ENCODE measurements at places on chromosomes 13 and 19. TPM values are rescaled to one million over a fixed set of nuclear protein-coding genes. Genes with fewer than 3 reads are reported as not detected.
A peak's percentile ranks its signal among the peaks of the same experiment; 100 is the strongest.

The FAAP24 gene
- 1.2 TPM for total RNA-seq

The DMRTC2 gene
- not detected for total RNA-seq

The LGI4 gene
- 8.4 TPM for total RNA-seq

The IGFL4 gene
- total RNA-seq: not detected

The CDX2 gene
- not detected for total RNA-seq

The LILRB5 gene
- total RNA-seq: 6.3 TPM

The ZNF345 gene
- total RNA-seq: 6.0 TPM

The CACNG6 gene
- total RNA-seq: not detected

The PSG1 gene
- not detected for total RNA-seq

The FSD1 gene
- total RNA-seq: not detected

The ADPRHL1 gene
- total RNA-seq: 0.56 TPM

The RNF225 gene
- total RNA-seq: not detected

The SBSN gene
- not detected for total RNA-seq

DNA sequence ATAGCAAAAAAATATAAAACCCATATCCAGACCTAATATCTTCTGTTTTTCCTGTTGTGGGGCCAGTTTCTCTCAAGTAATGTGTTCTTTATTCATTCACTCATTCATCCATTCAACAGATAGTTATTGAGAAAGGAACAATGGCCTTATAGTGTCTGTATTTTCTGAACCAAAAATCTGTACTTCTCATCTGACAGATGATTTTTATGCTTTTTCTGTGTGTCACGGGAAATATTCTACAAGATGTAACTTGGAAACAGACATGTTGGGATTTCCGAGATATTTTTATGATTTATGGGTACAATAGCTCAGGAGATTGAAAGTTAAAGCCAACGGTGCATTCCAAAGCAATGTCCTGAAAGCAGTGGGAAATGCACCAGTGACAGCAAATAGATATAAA is 5.7 kb downstream of the ACOD1 start:
- H3K36me3 ChIP-seq: no peaks in the 10 kb centered on the region
- H3K27me3 ChIP-seq: no peaks in the 10 kb centered on the region
- H3K27ac ChIP-seq: no peak overlapping the region
- no peak overlapping the region for H3K4me3 ChIP-seq
- no peak for DNase-seq

DNA sequence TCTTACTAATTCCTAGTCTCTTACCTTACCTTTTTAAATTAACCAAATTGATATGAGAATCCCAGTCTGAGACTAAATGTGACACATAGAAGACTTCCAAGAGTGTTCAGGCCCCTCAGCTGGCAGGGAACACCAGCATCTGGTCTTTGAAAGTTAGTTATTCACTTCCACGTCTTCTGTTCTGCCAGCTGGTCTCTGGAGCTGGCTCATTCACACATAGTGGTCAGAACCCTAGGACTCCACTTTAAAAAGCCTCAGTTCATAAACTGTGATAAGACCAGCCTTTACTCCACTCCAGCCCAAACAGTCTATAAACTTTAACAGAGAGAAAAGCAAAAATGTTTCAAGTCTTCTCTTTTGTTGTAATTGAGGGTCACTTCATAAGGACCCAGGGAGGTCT is 263.0 kb downstream of the DCT start:
- no peak overlapping the region for H3K27ac ChIP-seq
- H3K4me1 ChIP-seq: no peaks in the 10 kb centered on the region
- no peaks in the 10 kb centered on the region for H3K27me3 ChIP-seq
- H3K4me3 ChIP-seq: no peak overlapping the region
- no peaks in the 10 kb centered on the region for H3K36me3 ChIP-seq

DNA sequence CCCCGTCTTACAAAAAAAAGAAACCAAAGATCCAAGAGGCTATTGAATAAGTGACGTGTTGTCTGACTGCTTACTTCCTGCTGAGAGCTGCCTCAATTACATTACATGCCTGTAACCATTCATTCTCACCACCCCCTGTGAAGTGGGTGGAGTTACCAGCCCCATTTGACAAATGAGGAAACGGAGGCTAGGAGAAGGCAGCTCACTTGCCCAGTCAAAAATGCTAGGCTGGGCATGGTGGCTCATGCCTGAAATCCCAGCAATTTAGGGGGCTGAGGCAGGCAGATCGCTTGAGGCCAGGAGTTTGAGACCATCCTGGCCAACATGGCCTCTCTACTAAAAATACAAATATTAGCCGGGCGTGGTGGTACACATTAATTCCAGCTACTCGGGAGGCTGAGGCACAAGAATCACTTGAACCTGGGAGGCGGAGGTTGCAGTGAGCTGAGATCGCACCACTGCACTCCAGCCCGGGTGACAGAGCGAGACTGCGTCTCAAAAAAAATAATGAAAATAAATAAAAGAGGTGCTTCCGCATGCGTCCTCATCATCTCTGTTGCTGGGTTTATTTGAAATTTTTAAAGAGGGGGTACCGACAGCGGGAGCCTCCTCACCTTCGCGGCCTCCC is 499 bp downstream of the LSM7 start:
- peaks cover 40% of the 10 kb centered on the region for H3K4me1 ChIP-seq
- no peak overlapping the region for H3K27ac ChIP-seq
- peak; percentile 10 for DNase-seq
- H3K36me3 ChIP-seq: peaks cover 8% of the 10 kb centered on the region

DNA sequence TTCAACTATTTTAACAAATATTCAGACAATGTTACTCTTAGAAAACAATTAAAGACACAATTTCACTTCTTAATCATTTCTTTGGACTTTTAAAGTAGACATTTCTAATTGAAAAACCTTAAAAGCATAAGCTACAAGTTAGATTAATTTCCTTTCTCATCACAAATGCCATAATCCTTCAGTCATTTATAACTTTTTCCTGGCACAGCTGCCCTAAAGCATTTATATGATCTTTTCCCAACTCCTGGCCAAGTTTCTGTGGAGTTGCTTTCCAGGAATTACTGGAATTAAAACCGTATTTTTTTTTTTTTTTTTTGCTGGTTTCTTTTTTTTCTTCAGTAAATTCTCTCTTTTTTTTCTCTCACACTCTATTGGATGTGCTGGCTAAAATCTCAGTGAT is 615.9 kb downstream of the TBC1D4 start:
- no peaks in the 10 kb centered on the region for H3K27me3 ChIP-seq
- no peak for DNase-seq
- H3K27ac ChIP-seq: no peak overlapping the region
- H3K36me3 ChIP-seq: no peaks in the 10 kb centered on the region
- H3K4me3 ChIP-seq: no peak overlapping the region

- H3K27me3 ChIP-seq: no peaks in the 10 kb centered on the region
- no peaks in the 10 kb centered on the region for H3K36me3 ChIP-seq
- H3K4me3 ChIP-seq: no peak overlapping the region
- no peak for DNase-seq
- H3K4me1 ChIP-seq: no peaks in the 10 kb centered on the region
Observed at GRCh38 chr13:97535614-97536013, 101.6 kb downstream of the RAP2A start.

- H3K27ac ChIP-seq: no peak overlapping the region
- H3K4me1 ChIP-seq: no peaks in the 10 kb centered on the region
- H3K36me3 ChIP-seq: no peaks in the 10 kb centered on the region
- no peaks in the 10 kb centered on the region for H3K27me3 ChIP-seq
Observed at GRCh38 chr19:35445826-35446593, 2.0 kb upstream of the FFAR2 start.

GRCh38 chr19:10105509-10106099 is 558 bp upstream of the PPAN start:
- H3K27ac ChIP-seq: no peak overlapping the region
- peaks cover 31% of the 10 kb centered on the region for H3K36me3 ChIP-seq
- no peak overlapping the region for H3K4me3 ChIP-seq
- H3K4me1 ChIP-seq: peaks cover 14% of the 10 kb centered on the region
- no peaks in the 10 kb centered on the region for H3K27me3 ChIP-seq

DNA sequence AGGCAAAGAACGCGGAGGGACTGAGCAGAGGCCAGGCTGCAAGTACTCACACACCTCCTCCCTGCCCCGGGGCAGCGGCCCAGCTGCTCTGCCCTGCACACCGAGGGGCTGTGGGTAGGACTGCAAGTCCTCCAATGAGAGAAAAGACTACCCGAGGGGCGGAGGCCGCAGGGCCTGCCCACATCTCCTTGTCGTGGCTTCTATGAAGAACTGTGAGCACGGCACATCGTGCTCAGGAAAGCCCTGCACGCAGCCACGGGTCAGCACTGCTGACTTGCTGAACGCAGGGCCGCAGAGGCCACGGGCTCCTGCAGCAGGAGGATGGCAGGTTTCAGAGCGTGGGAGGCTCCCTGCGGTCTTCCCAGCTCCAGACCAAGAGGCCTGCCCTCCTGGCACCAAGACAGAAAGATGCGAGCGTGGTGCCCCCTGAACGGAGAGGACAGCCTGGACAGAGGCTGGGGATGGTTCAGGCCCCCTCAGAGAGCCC is 37.4 kb downstream of the CEBPG start:
- no peak overlapping the region for H3K27ac ChIP-seq
- H3K27me3 ChIP-seq: no peaks in the 10 kb centered on the region
- no peak overlapping the region for H3K4me3 ChIP-seq
- H3K4me1 ChIP-seq: no peaks in the 10 kb centered on the region
- no peak for DNase-seq
- no peaks in the 10 kb centered on the region for H3K36me3 ChIP-seq

- no peaks in the 10 kb centered on the region for H3K27me3 ChIP-seq
- H3K4me1 ChIP-seq: no peaks in the 10 kb centered on the region
- peak; percentile 4 for DNase-seq
Observed at GRCh38 chr13:94825507-94825906, 113.2 kb upstream of the SOX21 start.

- H3K27me3 ChIP-seq: no peaks in the 10 kb centered on the region
- no peak overlapping the region for H3K4me3 ChIP-seq
- H3K36me3 ChIP-seq: no peaks in the 10 kb centered on the region
- no peak overlapping the region for H3K27ac ChIP-seq
- no peak for DNase-seq
Observed at GRCh38 chr13:82436099-82436585, 1446.1 kb downstream of the SLITRK1 start.

- no peaks in the 10 kb centered on the region for H3K27me3 ChIP-seq
- no peak overlapping the region for H3K27ac ChIP-seq
- DNase-seq: no peak
- no peak overlapping the region for H3K4me3 ChIP-seq
- peaks cover 6% of the 10 kb centered on the region for H3K4me1 ChIP-seq
Observed at GRCh38 chr19:51598159-51598915, 27.3 kb downstream of the ZNF175 start.

- H3K27me3 ChIP-seq: no peaks in the 10 kb centered on the region
- no peaks in the 10 kb centered on the region for H3K36me3 ChIP-seq
- no peak for DNase-seq
- H3K4me1 ChIP-seq: no peaks in the 10 kb centered on the region
Observed at GRCh38 chr13:53198736-53199135, 170.1 kb downstream of the OLFM4 start.

GRCh38 chr13:32150239-32150638 is 118.7 kb downstream of the FRY start:
- no peak for DNase-seq
- H3K27me3 ChIP-seq: no peaks in the 10 kb centered on the region
- H3K36me3 ChIP-seq: no peaks in the 10 kb centered on the region
- no peak overlapping the region for H3K4me3 ChIP-seq
- no peak overlapping the region for H3K27ac ChIP-seq

DNA sequence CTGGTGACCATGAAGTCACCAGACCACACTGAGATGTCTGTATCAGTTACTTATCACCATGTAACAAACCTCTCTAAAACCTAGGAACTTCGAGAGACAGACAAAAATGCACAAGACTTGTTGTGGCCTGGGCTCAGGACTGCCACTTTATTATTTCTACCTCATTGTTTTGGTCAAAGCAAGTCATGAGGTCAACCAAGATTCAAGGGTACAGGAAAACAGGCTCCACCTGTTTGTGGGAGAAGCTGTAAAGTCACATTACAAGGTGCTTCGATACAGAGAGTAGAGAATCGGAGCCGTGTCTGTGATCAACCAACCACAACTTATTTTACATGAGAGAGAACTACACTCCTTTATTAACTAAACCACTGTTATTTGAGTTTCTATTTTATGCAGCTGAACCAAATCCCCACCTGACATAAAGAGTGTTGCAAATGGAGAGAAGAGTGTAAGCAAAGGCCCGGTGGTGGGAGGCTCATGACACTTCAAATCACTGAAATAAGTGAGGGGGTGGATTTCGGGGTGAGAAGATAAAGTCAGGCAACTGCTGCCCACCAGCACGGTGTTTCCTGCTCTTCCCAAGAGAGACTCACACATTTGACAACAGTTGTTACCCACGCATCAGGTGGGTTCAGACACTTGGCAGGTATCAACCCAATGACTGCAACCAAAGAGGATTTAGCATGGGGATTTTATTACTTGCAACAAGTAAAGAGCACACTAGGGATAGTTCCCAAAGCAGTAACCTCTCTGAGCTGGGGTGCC is 39.0 kb upstream of the IGSF23 start:
- no peaks in the 10 kb centered on the region for H3K36me3 ChIP-seq
- H3K27ac ChIP-seq: no peak overlapping the region
- H3K4me3 ChIP-seq: no peak overlapping the region
- H3K27me3 ChIP-seq: no peaks in the 10 kb centered on the region

DNA sequence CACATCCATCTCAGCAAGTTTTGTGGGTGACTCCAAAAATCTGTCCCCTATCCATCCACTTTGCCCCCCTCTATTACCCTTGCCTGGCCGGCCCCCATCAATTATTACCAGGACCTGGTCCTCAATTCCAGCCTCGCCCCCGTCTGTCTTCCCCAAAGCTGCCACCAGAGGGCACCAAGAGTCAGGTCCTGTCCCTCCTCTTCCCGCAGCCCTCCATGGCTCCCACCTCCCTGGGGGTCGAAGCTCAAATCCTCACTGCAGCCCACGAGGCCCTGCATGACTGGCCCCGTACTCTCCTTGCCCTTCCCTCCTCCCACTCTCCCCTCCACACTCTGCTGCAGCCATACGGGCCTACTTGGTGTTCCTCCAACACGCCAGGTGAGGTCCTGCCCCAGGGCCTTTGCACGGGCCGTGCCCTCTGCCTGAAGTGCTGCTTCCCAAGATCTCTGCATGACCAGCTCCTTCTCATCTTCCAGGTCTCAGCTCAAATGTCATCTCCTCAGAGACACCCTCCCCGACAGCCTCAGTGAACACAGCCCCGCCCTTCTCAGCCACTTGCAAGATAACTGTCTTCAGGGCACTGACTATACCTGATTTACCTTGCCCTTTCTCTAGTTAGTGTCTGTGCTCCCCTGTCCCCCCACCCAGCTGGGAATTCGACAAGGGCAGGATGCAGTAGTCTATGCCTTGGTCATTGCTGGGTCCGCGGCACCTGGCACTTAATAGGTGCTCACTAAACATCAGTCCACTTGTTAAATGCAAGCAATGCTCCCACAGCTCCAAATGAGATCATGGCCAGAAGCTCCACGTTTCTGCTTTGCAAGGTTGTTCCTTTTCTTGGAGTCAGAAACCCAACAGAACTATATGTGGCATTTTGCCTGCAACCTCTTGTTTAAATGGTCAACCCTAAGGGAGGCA is 16.8 kb upstream of the SEMA6B start:
- DNase-seq: peak; percentile 52
- peak overlapping the region; percentile 69 for H3K27ac ChIP-seq
- no peaks in the 10 kb centered on the region for H3K36me3 ChIP-seq
- H3K27me3 ChIP-seq: peaks cover 14% of the 10 kb centered on the region
- no peak overlapping the region for H3K4me3 ChIP-seq
- H3K4me1 ChIP-seq: peaks cover 8% of the 10 kb centered on the region

- no peaks in the 10 kb centered on the region for H3K36me3 ChIP-seq
- no peak overlapping the region for H3K27ac ChIP-seq
- no peak overlapping the region for H3K4me3 ChIP-seq
Observed at GRCh38 chr13:111202745-111203144, 87.6 kb downstream of the ARHGEF7 start.

Measured in thyroid gland (tissue), 4 donors.